Hematopoietic multipotent progenitor cell (in vitro differentiated cells): ENCODE measurements at places on chromosomes 13 and 19. TPM values are rescaled to one million over a fixed set of nuclear protein-coding genes. Genes with fewer than 3 reads are reported as not detected.
A peak's percentile ranks its signal among the peaks of the same experiment; 100 is the strongest.

The CEACAM3 gene
- 0.27 TPM for total RNA-seq

The ZNF708 gene
- total RNA-seq: 7.3 TPM

DNA sequence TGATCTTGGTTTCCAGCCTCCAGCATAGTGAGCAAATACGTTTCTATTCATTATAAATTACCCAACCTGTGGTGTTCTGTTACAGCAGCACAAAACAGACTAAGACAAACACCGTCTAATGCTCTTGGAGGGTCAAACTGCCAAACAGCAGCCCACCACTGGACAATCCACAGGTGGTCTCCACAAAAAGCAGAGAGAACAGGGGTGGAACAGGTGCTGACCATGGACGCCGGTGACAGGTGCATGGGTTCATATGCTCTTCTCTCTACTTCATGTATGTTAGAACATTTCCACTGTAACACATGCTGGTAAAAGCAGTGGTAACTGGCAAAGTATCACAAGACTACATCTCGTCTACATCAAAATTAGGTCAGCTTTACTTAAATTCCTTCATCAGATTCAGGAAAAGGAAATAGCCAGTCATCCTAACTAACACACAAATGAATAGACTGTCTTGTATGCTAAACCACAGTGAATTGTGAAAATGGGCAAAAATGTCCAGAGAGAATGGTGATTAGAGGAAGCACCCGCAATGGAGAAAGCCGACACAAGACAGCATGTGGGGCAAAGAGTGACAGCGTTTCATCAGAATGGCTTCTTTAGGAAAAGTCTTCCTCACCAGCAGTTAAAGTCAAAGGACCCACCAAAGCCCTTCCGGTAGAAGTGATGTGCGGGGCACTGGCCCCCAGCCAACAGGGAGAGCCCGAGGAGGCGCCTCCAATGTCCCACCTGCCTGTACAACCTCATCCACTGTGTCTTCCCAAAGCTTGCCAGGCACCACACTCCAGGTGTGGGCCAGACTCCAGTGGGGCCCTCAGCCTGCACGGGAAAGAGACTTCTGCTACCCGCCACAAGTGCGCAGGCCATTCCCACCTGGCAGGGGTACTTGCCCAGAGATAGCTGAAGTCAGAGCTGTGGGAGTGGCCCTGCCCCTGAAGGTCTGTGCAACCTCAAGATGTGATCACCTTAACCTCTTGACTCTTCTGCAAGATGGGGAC lies 6.5 kb downstream of the CARS2 start:
- no peak for DNase-seq

GRCh38 chr13:42331009-42331408 lies 59.1 kb downstream of the AKAP11 start:
- DNase-seq: no peak

DNA sequence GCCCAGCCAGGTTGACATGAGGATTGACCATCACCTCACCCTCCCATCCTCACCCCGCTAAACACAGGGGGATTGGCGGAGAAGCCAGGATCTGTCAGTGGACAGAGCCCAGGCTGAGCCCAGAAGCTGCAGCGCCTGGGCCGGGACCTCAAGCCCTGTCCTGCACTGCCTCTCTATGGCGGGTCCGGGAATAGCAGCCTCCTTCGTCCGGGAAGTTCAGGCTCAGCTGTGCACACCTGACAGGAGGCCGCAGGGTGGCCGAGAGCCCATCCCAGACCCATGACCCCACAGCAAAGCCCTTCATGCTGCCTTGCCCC lies 67.8 kb downstream of the SPACA7 start:
- peak; percentile 40 for DNase-seq

The FAM216B gene
- total RNA-seq: not detected

The SIGLEC5 gene
- total RNA-seq: 2.2 TPM

DNA sequence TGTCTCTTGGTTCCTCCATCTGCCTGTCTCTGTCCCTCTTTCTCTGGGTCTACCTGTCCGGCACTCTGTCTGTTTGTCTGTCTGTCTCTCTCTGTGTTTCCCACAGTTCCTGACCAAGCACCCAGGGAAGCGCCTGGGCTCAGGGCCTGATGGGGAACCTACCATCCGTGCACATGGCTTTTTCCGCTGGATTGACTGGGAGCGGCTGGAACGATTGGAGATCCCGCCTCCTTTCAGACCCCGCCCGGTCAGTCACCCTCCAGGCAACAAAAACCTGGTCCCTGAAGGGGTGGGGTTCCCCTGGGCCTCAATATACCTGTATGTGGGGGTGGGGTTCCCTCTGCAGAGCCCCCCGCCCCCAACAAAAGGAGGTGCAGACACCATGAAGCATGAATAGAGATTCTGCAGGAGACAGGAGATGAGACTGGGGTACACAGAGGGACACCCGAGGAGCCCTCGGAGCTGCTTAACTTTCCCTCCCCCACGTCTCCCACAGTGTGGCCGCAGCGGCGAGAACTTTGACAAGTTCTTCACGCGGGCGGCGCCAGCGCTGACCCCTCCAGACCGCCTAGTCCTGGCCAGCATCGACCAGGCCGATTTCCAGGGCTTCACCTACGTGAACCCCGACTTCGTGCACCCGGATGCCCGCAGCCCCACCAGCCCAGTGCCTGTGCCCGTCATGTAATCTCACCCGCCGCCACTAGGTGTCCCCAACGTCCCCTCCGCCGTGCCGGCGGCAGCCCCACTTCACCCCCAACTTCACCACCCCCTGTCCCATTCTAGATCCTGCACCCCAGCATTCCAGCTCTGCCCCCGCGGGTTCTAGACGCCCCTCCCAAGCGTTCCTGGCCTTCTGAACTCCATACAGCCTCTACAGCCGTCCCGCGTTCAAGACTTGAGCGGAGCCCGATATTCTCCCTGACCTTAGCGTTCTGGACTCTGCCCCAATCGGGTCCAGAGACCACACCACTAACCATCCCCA lies 2.6 kb upstream of the CACNG7 start:
- peak; percentile 44 for DNase-seq

- DNase-seq: no peak
These were observed 497.2 kb downstream of the DIAPH3 start for GRCh38 chr13:59666504-59666903.

DNA sequence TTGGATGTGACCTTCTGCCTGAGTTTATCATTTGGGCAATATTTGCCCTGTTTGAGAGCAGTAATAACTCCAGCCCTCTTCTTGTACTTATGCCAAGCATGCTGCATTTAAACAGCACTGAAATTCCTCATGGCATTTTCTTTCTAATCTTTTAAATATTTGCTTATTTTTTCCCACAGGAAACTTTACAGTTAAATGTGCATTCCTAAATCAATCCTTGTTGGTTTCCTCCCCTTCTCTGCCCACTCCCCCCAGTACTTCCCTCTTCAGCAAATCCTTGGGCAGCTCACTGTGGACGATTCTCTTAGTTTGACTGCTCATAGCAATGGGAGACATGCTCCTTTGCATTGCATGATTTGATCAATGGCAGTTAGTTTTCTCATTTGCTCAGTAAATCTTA lies 68.7 kb downstream of the RAP2A start:
- no peak for DNase-seq

GRCh38 chr13:114043421-114044053 lies 69.7 kb upstream of the C13orf46 start:
- no peak for DNase-seq

DNA sequence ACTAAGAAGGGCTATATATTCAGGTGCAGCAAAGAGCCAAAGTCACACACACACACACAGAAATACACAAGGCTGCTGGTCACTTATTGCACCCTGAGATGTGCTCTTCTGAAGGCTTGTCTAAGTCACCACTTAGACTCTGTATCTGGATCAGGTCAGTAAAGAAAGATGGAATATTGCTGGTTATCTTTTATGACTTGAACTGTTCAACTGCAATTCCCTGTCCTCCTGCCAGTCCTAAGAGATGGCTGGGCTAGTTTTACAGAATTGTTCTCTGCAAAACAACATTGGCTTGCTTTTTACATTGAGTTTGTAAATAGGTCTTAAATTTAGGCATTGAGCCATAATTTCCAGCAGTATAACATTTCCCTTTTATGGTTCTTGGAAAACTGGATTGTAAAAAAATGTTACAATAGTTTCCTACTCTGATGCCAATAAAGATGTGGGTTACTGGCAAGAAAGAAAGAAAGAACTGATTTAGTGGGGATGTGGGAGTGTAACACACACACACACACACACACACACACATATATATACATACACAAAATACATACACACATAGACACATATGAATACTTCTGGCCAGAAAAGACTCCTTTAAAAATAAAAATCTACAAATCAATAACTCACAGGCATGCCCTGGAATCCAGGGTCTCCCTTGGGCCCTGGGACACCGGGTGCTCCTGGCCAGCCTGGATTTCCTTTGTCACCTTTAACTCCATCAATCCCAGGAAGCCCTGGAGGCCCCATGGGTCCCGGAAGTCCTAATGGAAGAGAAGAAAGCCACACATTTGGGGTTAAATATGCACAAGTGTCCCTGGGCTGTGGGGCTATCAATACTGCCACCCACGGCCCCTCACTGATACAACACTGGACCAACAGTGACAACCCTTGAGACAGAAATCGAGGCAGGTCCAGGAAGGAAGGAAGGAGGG lies 137.7 kb downstream of the COL4A1 start:
- DNase-seq: no peak

The LPAR6 gene
- total RNA-seq: 4.6 TPM

The ZNF556 gene
- total RNA-seq: not detected

The PRTN3 gene
- 34.7 TPM for total RNA-seq

DNA sequence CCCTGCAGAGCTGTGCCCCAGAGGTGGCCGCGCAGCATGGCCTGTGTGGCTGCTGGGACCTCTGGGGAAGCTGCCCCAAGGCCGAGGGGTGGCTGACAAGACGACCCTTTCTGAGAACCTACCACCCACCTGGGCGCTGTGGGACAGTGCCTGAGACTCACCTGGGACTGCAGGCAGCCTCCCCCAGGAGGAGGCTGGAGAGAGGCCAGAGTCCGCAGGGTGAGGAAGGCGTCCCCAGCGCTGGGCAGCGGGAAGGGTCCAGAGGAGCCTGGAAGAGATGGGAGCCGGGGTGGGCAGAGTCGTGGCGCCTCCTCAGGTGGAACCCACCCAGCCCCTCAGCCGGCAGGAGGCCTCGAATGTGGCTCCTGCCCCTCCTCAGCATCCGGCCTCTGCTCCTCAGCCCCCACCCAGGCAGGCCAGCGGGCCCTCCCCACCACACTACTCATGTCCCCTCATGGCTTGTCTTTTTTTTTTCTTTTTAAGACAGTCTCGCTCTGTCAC lies 25.3 kb downstream of the CILP2 start:
- no peak for DNase-seq

The CLDN10 gene
- total RNA-seq: 26.1 TPM

The C1QTNF9B gene
- total RNA-seq: not detected
